ENCODE measurements at places on chromosomes 11 and 22.

- no peak for DNase-seq
These were observed 72.8 kb downstream of the ARHGAP42 start for GRCh38 chr11:100759856-100760255.

GRCh38 chr11:43643898-43644620, 36.5 kb upstream of the HSD17B12 start:
- peak; percentile 50 for DNase-seq

DNA sequence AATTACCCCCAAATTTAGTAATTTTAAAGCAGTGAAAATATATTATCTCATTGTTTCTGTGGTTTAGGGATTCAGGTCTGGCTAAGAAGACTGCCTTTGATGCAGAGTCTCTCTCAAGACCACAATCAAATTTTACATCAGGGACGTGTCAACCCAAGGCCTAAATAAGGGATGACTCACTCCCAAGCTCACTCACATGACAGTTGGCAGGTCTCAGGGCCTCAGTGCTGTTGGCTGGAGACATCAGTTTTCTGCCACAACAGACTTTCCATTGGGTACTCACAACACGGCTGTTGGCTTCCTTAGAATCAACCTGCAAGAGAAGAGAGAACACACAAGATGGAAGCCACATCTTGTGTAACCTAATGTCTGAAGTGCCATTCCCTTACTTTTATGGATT, 377.3 kb downstream of the FAM181B start:
- DNase-seq: no peak

DNA sequence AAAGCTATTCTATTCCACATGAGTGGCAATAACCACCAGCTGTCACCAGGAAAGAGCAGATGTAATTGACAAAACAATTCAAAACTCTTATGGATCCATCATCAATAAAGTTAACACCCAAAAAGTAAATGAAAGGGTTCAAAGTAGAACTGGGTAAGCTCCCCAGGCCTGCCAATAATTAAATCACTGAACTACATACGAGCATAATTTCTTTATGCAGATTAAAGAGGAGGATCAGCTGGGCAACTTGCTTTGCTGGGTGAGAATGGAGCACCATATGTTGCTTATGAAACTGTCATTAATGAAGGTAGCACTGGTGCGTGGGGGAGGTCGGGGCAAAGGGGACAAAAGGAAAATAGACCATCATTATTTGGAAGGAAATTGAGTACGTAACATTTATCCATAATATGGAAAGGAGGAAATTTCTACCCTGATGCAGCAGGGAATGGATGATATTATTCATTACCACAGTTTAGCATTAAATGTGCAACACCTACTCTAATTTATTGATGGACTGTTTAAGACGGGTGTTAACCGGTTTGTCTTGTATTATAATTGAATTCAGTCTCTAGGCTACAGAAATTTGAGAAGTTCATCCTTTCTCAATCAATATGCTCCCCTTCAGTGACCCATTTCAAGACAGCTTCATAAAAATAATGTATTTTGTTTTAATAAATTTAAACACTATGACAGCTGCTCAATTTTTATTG, 315.9 kb downstream of the CADM1 start:
- no peak for DNase-seq

- no peak for DNase-seq
These were observed 115.8 kb upstream of the THY1 start for GRCh38 chr11:119538753-119539152.
